T follicular helper cell (primary cell): ENCODE measurements at places on chromosomes 16 and 17.

DNA sequence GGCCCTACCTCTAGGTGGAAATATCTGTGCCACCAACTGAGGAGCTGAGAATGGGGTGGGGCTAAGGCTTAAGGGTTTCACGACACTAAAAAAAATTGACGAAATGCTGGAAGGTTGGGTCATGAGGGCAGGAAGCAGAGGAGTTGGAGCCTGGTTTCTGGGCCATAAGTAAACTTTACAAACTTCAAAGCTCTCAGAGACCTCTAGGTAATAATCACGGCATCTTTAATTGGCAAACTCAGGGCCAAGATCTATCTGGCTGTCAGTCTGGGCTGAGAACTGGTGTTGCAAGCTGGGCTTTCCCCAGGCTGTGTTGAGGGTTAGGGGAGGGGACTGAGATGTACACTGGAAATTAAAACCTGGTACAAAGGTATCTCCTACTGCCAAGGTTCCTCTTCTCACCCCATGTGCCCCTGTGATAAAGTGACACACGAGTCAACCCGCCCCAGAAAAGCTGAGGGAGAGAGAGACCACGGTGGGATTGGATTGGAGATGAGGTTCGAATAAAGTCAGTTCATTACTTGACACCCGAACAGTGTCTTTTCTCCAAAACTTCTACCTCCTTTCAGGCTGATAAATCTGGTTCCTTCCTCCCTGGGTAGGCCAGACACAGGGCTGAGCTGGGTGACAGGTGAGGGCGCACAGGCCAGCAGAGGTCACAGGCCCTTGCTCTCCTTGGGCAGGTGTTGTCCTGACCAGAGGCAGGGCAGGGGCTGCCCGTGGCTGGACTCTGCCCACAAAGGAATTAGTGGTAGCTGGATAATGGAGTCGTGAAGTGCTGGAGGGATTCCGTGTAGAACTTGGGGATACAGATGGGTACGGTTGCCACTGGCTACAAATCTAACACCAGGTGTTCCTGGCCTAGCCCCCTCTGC is 4.0 kb upstream of the ZNF768 start:
- DNase-seq: no peak

GRCh38 chr16:66382966-66383299 is 16.4 kb downstream of the CDH5 start:
- DNase-seq: no peak

DNA sequence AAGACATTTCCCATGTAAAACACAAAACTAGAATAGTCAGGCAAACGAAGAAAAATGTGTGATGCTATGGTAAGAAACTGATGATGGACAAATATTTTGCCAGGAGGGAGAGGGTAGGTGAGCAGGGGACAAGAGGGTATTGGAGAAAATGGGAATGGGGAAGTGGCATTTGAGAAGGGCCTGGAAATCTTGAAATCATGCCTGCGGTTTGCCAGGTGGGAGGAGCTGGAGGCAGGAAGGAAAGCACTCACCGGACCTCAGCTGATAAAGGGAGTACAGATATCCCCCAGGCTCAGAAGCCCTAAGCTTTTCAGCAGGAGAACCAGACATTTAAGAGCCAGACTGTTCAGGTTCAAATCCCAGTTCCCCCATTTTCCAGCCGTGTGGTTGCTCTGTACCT is 103.6 kb downstream of the GSG1L start:
- DNase-seq: no peak

GRCh38 chr16:56121156-56121500 is 70.2 kb upstream of the GNAO1 start:
- DNase-seq: no peak

DNA sequence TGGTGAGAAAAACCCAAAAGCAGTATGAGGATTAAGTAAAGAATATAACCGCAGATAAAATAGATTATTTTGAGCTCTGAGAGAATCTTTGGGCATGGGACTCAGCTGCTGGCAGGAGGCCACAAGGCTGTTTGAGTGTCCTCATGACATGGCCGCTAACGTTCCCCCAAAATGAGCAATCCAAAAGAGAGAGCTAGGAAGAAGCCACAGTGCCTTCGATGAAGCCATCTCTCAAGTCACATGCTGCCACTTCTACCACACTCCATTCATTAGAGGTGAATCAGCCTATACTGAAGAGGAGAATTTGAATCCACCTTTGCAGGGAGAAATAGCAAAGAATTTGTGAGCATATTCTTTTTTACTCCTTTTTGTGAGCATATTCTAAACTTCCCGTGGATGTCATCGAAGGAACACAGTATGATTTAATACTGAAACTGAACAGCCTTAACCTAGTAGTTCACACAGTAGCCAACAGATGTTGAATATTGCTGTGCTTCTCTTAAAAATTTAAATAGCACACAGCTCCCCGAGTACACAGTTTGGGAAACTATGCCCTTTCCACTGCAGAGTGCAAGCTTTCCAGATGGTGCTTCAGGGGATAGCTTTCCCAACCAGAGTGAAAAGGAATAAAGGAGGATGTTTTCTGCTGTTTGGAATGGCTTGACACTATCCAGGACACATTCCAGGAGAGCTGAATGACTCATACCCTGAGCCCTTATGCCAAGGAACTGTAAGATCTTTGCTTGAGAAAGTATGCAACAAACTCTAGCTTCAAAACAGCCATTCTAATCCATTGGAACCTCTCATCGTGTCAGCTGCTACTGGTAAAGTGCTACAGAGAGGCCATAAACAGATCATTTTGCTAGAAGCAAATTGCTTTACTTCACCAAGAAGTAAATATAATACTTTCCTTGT is 33.9 kb downstream of the ANKFY1 start:
- DNase-seq: no peak

DNA sequence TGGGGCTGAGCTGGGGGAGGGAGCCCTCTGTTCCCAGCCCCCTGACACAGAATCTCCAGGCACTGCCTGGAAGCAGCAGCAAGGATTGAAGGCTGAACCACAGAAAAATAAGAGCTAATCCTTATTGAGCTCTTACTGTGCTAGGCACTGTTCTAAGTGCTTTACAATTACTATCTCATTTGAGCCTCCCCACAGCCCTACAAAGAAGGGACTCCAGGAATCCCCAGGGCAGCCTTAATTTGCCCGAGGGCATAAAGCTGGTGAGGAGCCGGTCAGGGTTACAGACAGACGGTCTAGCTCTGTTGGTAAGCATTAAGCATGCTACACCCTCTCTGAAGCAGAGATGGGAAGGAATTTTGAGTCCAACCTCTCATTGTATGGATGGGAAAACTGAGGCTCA is 7.0 kb downstream of the SAMD14 start:
- no peak for DNase-seq

DNA sequence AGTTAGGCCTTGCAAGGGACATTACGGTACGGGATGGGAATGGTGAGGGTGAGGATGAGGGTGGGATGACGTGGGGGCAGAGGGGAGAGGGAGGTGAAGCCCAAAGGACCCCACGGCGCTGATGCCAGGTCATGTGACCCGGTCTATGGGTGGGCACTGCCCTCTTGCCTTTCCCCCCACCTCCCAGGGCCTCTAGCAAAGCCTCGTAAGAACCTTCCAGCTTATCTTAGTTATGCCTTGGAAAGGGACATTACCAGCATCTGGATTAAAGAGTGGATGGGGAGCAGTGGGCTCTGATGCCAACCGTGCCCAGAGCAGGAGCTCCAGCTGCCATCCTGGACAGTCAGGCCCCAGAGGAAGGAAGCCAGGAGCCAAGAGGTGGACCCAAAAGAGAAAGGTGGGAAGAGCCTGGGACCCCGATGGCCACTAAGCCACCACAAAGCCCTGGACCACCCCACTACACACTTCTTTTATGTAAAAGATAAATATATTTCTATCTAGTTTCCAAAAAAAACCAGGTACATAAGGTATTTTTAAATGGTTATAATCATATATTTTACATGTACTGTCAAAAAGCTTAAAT is 40.9 kb downstream of the TK2 start:
- DNase-seq: no peak

DNA sequence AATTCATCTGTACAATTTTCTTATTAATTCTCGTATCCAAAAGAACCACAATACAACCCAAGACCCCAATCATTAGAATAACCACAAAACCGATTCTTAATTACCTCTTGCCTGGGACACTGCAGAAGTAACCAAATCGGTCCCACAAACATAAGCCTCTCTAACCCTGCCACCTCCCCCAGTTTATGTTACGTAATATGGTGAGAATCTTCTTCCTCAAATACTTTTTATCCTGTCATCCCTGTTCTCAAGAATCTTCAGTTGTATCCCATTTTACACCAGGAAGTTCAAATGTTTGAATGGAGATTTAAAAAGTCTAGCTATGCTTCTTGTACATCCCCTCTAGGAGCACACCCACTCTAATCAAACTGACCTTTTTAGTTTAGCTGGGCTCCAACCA is 269.3 kb upstream of the TBX2 start:
- DNase-seq: no peak

GRCh38 chr17:1471911-1472821 is 16.1 kb upstream of the CRK start:
- DNase-seq: no peak

GRCh38 chr17:45376171-45377005 is 56.3 kb downstream of the ARHGAP27 start:
- no peak for DNase-seq

DNA sequence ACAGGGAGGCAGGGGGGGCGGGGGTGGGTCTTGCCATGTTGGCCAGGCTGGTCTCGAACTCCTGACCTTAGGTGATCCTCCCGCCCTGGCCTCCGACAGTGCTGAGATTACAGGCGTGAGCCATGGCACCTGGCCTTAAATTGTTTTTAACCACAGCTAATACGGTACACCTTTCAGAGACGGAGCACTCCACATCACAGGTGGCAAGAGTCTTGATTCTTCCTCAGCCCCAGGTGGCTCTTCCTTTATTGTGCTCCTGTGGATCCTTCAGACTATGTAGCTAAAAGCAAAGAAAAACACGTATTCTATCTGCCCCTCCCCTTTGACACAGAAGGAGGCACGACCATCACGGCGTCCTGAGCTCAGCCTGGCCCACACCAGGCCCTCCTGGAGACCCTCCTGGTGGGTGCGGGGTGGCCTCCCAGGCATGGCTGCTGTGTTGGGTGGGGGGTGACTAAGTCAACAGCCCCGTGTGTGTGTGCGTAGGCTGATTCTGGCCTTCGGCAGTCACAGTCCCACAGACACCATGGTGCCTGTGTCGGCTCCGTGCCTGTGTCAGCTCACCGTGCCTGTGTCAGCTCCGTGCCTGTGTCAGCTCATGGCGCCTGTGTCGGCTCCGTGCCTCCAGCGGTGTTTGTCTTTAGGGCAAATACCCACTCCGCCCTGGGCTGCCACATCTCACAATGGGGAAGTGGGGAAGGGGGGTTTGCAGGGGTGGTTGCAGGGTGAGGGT is 10.8 kb upstream of the SECTM1 start:
- DNase-seq: no peak

DNA sequence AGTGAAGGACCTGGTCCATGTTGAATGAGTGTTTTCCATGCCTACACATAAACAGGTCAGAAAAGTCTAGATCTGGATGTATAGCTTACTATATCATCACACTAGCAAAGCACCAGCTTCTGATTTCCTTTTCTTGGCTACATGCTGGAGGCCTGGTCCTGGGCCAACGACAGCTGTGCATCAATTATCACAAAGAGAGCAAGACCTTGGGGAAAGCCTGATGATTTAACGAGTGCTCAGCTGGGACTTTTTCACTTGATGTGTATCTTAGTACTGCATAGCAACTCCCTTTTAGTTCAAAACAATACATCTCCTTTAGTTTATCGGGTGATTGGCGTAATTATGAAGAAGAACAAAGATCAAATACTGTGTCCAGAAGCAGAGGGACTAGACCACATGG is 358.2 kb downstream of the KIF2B start:
- DNase-seq: no peak
